ENCODE measurements at places on chromosomes 7 and 10. TPM values are rescaled to one million over a fixed set of nuclear protein-coding genes. Genes with fewer than 3 reads are reported as not detected.

DNA sequence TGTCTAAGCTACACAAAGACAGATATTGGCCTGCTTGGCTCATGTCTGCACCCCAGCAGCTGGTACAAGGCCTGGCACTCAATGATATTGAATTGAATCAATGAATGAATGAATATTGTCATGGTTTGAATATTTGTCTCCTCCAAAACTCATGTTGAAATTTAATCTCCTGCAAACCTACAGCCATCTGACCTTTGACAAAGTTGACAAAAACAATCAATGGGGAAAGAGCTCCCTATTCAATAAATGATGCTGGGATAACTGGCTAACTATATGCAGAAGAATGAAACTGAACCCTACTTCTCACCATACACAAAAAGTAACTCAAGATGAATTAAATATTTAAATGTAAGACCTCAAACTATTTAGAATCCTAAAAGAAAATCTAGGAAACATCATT is 144.7 kb downstream of the CYP26A1 start:
- DNase-seq = no peak

- DNase-seq = no peak
Measured at GRCh38 chr7:148234715-148235114, 355.9 kb upstream of the C7orf33 start.

DNA sequence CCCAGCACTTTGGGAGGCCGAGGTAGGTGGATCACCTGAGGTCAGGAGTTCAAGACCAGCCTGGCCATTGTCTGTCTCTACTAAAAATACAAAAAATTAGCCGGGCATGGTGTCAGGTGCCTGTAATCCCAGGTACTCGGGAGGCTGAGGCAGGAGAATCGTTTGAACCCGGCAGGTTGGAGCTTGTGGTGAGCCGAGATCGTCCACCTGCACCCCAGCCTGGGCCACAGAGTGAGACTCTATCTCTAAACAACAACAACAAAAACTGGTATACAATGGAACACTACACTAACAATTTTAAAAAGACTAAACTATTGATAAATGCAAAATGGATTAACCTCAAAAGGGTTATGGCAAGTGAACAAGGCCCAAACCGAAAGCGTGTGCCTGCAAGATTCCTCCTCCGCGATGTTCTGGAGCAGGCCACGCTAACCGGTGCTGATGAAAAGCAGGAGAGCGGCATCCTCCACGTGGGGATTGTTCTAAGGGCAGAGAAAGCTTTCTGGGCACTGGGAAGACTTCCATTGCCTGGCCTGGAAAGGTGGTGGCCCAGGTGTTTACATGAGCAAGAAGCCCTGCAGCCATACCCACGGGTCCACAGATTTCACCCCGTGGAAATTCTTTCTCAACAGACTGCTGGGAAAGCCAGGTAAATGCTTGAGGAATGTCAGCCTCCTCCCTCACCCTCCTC is 53.8 kb downstream of the PDGFA start:
- no peak for DNase-seq

- DNase-seq = peak; percentile 31
Measured at GRCh38 chr10:43878386-43878785, 229.7 kb upstream of the ZNF32 start.

The CRYGN gene
- total RNA-seq = not detected

The IFIT2 gene
- total RNA-seq = 4.0 TPM

DNA sequence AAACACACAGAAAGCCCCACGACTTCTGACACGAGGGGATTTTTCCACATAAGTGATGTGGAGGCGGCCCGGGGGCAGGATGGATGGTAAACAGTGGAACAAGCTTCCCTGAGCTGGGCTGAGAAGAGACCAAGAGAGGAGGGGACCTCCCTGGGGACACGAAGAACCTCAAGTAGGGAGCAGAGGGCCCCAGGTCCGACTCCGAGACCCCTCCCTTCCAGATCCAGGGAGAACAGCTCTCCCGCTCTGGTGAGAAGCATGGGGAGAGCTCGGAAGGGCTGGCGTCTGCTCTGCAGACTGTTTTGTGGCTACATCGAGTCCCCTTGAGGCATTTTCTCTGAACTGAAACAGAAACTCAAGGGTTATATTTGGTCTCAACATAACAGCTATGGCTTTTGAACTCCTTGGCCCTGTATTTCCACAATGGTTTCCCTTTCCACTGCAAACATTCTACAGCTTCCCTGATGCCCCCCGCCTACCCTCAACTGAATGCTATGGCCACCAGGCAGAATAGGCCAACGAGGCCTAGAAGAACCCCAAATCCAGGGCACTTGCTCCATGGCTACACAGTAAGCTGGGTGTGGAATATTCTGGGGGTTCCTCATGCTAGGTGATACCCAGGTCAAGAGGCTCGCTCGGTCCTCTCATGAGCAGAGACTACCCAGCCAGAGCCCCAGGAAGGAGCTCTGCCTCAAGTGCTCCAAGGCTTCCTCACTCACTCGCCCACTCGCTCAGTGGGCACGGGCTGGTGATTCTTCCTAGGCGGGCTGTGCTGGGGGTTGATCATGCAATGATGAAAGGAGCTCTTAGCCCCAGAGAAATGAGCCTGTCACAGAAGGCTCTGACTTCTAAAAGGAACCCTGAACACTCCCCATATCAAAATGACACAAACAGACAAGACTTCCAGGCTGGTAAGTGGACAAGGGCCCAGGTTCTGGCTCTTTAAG is 47.5 kb downstream of the FAM53B start:
- no peak for DNase-seq

DNA sequence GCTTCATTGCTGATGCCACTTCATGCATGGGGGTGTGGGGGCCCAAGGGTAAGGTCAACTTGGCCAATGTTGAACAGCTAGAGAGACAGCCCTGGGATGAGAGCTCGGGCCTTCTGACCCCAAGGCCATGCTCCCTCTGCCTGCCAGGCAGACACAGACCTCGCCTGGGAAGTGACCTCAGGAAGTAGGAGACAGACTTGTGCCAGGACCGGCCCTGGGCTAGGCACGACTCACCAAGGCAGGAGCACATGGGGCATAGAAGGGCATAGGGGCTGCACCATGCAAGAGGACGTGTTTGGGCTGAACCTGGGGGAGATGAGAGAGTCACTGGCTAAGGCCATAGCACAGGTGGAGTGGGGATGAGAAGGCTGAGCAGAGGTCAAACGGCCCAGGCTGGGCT is 27.1 kb downstream of the ZCCHC24 start:
- no peak for DNase-seq

GRCh38 chr7:55963584-55964168 is 709 bp upstream of the NIPSNAP2 start:
- DNase-seq = no peak

GRCh38 chr10:96260014-96260413 is 11.4 kb downstream of the BLNK start:
- DNase-seq = no peak

The CHST12 gene
- total RNA-seq = 18.8 TPM

DNA sequence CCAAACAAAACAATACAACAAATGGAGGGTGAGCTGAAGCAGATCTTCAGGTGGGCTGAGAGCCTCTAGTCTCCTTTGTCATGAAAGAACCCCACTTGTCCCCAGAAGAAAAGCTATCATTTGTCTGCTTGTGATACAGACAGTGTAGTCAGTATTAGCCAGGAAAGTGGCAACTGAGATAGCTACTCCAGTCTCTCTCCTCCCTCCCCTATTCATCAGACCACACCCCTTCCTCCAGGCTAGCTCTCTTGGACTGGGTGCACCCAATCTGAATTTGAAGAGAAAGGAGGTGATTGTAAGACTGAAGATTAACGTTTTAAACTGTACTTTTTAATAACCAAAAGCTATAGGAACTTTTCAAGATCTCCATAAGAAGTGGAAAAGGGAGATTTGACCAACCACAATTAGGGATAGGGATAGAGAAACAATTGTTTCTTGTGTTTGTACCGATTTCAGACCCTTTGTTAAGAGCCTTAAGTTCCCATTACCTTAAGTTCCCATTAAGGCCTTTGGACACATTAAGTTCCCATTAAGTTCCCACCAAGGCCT is 14.1 kb downstream of the BMPR1A start:
- no peak for DNase-seq

GRCh38 chr7:74236284-74236683 is 17.9 kb downstream of the RFC2 start:
- no peak for DNase-seq

The PAX4 gene
- total RNA-seq = not detected

The IL6 gene
- 6.7 TPM for total RNA-seq

The ADRB1 gene
- 1.1 TPM for total RNA-seq

- DNase-seq = no peak
Measured at GRCh38 chr7:55171157-55171556, 152.3 kb downstream of the EGFR start.

- no peak for DNase-seq
Measured at GRCh38 chr10:30219971-30220751, 128.9 kb downstream of the MTPAP start.

DNA sequence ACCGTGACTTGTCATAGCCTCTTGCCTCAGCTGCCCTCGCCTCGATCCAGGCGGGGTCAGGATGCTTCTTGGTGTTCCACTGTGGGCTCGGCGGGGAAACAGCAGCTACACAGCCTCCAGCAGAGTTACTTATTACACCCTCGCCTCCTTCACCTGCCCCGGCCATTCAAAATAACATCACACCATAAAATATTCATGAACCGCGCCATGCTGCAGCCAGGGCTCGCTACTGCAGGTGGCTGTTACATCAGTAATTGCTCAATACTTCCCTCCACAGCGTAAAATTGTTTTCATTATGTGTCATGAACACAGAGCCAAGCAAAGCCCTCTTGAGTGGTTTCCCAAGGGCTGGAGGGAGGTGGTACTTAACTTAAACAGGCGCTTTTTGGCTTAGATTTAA is 241.5 kb upstream of the SP8 start:
- DNase-seq = peak; percentile 85

GRCh38 chr7:68425377-68425776 is 1172.9 kb upstream of the AUTS2 start:
- no peak for DNase-seq

The GRID2IP gene
- total RNA-seq = not detected

DNA sequence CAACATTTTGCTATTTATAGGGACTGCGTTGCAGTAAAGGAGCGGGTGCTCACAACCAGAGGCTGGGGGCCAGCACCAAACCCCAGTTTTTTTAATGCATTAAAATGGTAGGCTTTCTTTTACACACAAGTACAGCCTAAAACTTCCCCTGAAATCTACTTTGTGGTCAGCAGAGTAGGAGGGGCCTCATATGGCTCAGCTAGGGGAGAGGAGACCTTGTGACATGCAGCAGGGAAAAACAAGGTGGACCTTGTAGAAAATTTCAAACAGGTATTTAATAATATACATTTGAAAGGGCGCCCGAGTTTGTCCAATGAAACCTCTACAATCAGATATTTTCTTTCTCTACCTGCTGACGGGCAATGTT is 1.4 kb downstream of the CCDC136 start:
- DNase-seq = no peak

DNA sequence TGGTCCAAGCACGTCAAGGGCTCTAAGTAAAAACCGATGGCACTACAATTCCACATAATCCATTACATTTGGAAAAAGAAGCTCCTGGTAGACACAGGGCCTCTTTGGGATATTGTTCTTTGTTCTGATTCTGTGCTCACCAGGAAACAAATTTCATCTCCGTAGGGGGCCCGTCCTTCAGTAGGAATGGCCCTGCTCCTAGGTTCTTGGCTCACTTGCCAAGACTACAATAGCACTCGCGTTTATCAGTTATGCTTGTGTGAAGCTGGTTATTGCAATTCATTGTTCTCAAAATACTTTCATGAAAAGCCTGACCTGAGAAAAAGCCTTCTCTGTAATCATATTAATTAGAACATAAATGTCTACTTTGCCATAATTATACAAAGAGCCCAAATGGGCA is 10.3 kb upstream of the ZC3HAV1L start:
- no peak for DNase-seq

The ABCC2 gene
- 2.1 TPM for total RNA-seq

DNA sequence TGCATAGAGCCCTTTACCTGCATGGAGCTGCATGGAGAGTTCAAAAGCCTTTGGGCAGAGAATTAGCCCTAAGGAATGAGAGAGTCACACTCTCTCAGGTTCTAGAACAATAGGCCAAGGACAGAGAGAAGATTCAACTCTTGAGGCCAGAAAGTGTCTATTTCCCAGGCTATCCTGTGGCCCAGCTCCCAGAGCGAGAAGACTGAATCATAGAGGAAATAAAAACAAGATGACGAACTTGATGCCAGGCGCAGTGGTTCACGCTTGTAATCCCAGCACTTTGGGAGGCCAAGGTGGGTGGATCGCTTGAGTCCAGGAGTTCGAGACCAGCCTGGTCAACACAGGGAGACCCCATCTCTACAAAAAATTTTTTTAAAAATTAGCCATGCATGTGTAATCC is 18.3 kb upstream of the PODXL start:
- no peak for DNase-seq

- no peak for DNase-seq
Measured at GRCh38 chr7:149616898-149617297, 119.3 kb upstream of the ZNF746 start.

DNA sequence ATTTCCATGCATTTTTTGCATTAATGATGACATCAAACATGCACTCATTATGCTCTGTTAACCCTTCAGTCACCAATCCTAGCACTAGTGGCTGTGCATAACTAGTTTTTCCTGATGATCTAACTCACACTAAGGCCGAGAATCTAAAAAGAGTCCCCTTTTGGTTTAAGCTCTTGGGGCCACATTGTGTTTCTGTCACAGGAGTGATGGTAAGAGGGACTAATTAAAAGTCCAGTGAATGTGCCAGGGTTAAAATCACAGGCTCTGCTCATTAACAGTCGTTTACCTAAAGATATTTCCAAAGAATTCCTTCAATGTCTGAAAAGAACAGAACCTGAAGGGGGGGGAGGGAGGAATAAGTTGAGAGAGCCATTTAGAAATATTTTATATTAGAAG is 359.0 kb upstream of the ANKRD30A start:
- no peak for DNase-seq

DNA sequence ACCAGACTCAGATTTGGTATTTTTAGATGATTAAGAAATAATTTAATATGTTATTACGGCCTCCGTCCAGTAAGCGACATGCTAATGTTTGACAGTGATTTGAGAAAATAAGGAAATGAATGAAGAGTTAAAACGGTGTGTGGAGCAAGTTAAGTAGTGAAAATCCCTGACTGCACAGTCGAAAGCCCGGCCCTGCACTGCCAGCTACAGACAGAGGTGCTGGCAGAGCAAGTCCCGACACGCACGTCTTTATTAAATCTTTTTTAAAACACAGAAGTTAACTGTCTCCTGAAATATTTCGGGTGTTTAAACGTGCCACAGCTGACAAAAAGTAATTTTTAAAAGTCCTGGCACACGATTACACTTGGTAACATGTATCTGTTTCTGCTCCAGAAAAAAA is 293.4 kb upstream of the RNF32 start:
- DNase-seq = no peak

The SFR1 gene
- total RNA-seq = 8.9 TPM

GRCh38 chr10:10542477-10542876 is 475.2 kb upstream of the CELF2 start:
- no peak for DNase-seq

The FFAR4 gene
- total RNA-seq = not detected

DNA sequence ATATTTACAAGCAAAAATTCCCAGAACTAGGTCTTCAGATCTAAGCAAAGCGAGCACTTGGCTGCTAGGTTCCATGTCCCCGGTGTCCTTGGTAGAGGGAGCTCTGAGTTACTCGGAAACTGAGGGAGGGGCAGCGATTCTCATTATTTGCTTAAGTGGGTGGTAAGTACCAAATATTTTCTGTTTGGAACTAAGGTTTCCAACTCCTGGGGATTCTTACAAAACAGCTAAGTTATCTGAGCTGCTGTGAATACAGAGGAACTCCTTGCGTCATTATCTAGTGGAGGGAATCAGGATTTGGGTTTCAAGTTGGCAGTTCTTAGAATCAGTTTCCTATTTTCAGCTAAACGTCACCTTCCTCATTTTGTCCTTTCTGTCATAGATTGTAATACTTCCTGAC is 76.8 kb upstream of the IKZF1 start:
- no peak for DNase-seq

- DNase-seq = no peak
Measured at GRCh38 chr10:78744491-78745090, 324.2 kb upstream of the ZMIZ1 start.

The STEAP4 gene
- total RNA-seq = 0.02 TPM

All from H4 (cell line).